CD4-positive, alpha-beta T cell treated with Interleukin-12 subunit alpha and Interleukin-12 subunit beta, for 1 hour (primary cell): ENCODE measurements at places on chromosomes 1 and 21.

DNA sequence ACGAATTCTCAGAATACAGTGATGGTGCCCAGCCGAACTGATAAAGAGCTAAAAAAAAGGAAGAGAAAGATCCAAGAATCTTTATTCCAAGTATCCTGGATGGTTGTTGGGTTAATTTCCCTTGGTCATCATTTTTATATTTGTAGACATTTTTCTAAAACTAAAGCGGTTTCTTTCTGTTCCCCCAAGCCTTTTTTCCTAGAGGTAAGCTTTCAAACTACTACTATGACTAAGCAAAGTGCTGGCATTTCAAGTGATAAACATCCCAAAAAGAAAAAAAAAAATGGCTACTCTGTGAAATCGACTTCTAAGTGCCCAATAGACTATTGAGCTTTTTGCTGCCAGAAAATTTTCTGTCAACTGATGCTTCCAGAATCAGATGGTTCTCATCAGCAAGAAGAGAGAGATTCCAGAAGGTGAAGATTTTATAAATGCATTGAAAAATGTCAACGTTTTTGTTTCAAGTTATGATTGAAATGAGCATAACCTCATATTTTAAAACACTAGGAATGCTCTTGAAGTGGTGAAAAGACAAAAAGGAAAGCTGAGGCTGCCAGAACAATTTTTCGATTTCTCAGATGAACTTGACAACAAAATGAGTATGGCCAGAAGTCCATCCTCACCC, 96.1 kb upstream of the ZC3H11B start:
- no peak for DNase-seq

GRCh38 chr1:228367798-228368791, 38.5 kb downstream of the TRIM11 start:
- DNase-seq: no peak

DNA sequence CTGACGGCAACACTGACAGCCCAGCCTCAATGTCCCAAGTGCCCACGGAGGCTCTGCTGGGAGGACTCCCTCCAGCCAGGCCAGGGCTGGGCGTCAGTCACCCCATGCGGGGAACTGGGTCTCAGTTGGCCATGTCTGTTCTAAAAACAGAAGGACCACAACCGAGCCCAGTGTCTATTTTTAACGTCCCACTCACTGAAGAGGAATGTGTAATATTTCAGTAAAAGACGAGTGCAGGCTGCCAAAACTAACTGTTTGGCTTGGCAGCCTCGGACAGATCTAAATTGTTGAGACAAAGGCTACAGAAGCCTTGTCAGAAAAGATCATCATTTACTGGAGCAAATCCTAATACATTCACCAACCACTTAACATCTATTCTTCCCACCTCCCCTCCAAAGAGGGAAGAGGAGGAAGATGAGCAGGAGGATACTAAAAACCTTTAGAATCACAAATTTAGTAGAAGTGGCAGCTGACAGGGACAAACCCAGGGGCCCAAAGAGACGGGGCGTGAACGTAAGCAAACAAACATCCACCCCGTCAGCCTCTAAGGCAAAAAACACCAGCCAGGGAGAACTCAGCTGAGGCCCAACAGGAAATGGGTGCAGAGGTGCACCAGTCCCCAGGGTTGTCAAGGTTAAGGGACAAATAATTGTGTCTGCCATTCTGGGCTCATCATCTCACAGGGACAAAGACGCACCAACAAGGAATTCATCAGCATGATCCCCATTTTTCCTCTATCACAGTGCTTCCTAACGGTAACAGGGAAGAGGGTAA, 18.7 kb downstream of the C1orf198 start:
- no peak for DNase-seq

GRCh38 chr1:226482975-226483700, 65.4 kb upstream of the STUM start:
- no peak for DNase-seq

GRCh38 chr1:204443871-204444581, 32.4 kb upstream of the PPP1R15B start:
- no peak for DNase-seq

GRCh38 chr1:95793893-95794292, 559.9 kb downstream of the RWDD3 start:
- no peak for DNase-seq

GRCh38 chr1:206001476-206001888, 1.7 kb downstream of the RAB7B start:
- DNase-seq: no peak

DNA sequence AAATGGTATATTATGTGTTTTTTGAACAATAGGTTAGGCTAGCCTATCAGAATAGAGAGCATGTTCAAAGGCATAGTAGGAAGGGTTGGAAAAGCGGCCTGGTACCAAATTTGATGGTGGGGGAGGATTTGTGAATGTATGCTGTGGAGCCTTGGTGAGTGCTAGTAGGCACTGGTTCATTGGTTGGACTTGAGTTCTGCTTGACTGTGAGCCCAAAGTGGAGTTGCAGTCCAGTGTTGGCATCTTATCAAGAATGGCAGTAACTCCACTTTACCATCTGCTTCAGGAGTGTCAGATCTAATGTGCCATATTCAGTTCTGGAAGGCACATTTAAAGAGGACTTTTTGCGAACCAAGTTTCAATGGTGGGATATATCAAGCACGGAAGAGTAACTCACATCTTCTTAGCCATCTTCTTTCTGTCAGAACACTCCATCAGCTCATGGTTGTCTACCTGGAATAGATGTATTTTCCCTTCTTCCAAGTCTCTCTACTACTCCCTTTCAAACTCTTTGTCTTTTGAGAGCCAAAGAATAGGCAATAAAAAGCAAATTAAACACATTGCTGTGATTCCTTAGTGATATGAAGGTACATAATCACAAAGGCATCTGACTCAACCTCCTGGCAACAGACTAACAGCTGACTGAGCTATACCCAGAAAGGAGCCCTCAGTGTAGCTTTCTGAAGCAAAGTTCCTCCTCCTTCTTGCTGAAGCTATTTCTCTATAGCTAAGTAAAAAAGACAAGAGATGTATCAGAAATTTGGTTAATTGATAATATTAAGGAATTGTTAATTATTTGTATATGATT, 21.7 kb downstream of the LRRC8B start:
- DNase-seq: no peak

GRCh38 chr1:217881607-217882332, 250.6 kb downstream of the SPATA17 start:
- DNase-seq: no peak

- no peak for DNase-seq
Observed at GRCh38 chr1:54453022-54453421, 46.8 kb upstream of the SSBP3 start.

DNA sequence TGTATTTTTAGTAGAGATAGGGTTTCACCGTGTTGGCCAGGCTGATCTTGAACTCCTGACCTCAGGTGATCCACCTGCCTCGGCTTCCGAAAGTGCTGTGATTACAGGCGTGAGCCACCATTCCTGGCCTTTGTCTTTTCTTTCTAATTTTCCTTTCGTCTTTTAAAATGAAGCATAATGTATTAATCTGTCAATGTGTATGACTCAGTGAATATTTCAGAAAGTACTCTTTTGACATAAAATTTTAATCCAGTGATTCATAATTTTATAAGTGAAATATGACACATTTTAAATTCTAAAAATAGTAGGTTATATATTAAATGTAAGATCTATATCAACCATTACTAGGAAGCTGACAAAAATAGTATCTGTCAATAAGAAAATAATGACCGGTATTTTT, 1059.0 kb upstream of the PRMT6 start:
- no peak for DNase-seq

- DNase-seq: peak; percentile 34
Observed at GRCh38 chr1:150813028-150813707, 5.1 kb upstream of the CTSK start.

DNA sequence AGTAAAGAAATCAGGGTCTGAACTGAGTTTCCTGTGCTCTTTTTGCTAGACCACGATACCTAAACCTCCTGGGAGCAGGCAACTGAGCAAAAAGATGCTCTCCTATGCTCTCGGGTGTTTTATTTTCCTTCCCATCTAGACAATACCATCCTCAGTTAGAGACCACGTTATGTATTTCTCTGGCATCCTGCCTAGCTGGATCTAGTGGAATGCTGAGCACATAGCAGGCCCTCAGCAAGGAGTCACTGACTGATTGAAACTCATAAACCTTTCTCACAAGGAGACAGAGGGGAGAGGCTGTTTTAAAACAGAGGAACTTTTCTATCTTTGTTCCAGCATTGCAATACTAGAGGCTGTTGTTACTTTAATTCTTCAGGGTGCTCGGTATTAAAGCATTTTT, 168.0 kb downstream of the CYYR1 start:
- DNase-seq: no peak

- no peak for DNase-seq
Observed at GRCh38 chr1:173453982-173454381, 23.2 kb upstream of the PRDX6 start.

- no peak for DNase-seq
Observed at GRCh38 chr1:223219846-223220610, 77.0 kb upstream of the TLR5 start.

- DNase-seq: no peak
Observed at GRCh38 chr1:86705665-86705985, 1.2 kb downstream of the SH3GLB1 start.

GRCh38 chr1:9440763-9441194, 98.5 kb upstream of the SLC25A33 start:
- DNase-seq: no peak

DNA sequence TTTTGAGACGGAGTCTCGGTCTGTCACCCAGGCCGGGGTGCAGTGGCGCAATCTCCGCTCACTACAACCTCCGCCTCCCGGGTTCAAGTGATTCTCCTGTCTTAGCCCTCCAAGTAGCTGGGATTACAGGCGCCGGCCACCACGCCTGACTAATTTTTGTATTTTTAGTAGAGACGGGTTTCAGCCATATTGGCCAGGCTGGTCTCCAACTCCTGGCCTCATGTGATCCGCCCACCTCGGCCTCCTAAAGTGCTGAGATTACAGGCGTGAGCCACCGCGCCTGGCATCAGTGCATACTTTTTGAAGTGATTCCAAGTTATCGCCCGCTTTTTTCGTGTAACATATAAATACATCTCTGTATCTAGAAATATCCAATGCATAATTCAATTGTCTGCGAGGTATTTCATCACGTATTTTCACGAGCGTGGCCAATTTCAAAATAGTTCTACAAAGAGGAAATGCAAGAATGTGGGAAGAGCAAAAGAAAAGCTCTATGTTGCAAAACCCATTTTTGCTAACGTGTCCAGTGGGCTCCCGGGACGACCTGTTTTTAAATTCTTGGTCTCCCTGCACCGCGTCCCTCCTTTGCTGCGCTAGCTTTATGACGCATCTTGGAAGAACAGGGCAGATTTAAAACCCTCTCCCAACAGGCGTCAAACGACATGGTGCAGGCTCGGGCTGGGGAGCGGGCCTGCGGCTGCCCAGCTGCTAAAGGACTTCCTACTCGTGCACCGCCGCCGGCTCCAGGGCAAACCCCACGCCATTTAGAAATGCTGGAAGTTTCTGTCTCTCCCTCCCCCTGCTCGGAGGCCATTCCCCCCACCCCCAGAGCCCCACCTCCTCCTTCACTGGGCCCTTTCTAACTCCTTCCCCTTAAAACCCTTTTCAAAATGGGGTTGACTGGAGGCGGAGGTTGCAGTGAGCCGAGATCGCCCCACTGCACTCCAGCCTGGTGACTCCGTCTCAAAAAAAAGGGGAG, 923 bp upstream of the IFNGR2 start:
- peak; percentile 29 for DNase-seq

DNA sequence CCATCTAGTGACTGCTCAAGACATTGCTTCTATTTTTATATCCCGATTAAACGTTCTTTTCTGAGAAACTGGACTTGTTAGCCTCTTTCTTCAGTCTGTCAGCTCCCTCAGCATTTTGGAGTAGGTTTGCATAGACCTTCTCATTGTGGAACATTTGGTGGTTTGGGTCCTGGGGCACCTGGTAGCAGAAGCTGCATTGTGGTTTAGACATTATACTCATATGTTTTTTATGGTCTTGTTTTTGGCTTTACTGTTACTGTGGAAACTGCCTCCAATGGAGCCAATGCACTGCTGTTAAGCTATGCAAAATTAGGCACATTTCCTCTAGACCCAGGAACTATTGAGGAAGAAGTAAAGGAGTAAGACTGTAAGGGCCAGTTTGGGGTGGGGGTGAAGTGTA, 36.7 kb upstream of the LRRC8B start:
- no peak for DNase-seq

GRCh38 chr21:38489729-38490128, 8.5 kb downstream of the ERG start:
- DNase-seq: no peak

DNA sequence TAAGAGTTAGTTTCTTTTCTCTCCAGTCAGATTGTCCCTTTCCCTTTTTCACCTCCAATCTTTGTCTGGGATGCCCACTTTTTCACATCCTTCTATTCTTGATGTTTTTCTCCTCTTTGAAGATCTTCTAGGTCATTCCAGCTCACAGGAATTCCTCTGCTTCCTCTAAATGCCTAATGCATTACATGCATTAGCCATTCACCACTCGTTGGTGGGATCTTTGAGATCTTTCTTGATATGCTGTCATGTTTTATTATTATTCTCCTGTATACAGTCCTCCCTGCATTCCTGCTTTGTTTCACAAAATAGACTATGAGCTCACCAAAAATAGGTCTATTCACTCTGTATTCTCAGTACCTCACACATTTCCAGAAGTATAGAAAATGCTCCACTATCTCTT, 129.0 kb downstream of the LYPLAL1 start:
- no peak for DNase-seq
